ENCODE measurements at places on chromosomes 11 and 22.
A peak's percentile ranks its signal among the peaks of the same experiment; 100 is the strongest.

- no peak for DNase-seq
Measured at GRCh38 chr22:37675930-37676735, 697 bp downstream of the LGALS1 start.

GRCh38 chr22:40385036-40385782 lies 14.8 kb downstream of the SGSM3 start:
- DNase-seq = no peak

- DNase-seq = peak; percentile 63
Measured at GRCh38 chr11:26297189-26297975, 34.5 kb upstream of the ANO3 start.

DNA sequence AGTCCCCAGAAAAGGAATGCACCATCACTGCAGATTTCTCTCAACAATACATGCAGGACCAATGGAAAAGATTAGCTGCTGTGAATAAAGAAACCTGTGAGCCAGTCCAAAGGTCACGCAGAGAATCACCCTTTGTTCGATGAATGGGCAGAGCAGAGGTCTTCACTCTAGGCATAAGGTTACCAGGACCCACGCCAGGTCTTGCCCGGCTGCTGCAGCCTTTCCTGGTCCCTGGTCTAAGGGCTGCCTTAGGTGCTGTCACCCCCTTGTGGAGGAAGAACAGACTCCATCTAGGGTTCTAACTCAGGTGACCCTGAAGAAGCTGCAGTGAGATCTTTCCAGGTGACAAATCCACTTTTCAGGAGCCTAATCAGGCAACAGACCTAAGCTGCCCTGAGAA lies 29.0 kb upstream of the NAP1L4 start:
- no peak for DNase-seq

DNA sequence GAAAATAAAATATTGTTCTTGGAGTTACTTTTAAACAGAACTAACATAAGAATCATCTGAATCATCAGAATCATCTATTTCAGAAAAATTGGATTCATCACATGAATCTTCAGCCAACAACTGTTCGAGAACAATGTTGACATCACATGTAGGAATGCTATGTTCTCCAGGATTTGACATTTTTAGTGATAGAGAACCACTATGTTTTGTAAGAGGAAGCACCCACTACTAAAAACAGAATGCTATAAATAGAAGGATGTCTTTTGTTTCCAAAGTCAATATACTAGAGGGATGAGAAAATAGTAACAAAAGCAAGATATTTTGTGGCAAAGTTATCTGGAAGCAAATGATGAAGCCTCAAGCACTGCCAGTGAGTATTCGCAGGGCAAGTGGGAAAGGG lies 263.4 kb upstream of the DDI1 start:
- DNase-seq = no peak

- DNase-seq = no peak
Measured at GRCh38 chr11:121592708-121593107, 139.9 kb upstream of the SORL1-AS1 start.

DNA sequence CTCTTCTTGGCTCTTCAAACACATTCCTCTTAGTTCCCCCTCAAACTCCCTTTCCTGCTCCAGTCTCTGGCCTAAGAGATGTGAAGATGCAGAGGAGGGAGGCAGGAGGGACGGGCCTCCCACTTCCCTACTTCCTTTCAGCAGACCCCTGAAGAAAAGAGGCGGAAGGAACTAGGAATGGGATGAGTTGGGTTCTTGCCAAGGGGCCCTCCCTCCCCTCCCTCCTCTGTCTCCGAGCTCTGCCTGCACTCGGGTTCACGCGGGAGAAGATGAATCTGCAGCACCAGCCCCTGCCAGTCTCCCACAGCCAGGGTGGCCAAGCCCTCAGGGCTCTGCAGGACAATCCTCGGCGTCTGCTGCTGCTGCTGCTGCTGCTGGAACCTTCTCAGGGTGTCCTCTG lies 24.3 kb upstream of the PKNOX2 start:
- no peak for DNase-seq

DNA sequence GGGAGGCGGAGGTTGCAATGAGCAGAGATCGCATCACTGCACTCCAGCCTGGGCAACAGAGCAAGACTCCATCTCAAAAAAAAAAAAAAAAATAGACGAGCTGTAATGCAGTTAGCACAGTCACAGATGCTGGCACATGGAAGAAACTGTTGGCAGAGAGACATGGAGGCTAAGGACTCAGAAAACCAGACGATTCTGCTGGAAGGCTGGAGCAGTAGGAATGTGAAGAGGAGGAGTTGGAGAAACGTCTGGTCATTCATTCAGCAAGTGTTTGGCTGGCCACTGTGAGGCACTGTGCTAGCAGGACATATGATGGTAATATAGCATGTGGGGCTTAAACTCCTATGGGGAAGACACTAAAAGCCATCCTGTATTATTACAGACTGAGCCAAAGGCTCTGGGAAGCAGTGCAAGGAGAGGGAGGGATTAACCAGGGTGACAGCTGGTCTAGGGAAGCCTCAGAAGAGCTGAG lies 5.0 kb downstream of the UQCR10 start:
- no peak for DNase-seq

GRCh38 chr11:107808521-107808920 lies 50.1 kb downstream of the SLC35F2 start:
- DNase-seq = no peak

DNA sequence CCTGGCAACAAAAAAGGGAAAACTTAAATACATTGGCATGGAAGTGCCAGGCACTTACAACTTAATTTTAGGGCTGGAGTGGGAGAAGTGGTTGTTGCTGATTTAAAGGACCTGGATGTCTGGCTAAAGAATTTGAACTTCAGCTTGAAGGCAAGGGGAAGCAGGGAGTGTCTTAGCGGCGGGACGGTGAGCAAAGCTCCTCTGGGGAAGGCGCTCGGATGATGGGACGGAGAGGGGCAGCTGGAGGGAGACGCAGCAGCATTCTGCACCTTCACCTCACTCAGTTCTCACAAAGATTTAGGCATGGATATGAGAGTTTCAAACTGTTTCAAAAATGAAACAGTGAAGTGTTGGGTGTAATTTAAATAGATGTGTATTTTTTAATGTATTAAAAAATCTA lies 967.1 kb downstream of the BRD1 start:
- DNase-seq = no peak

DNA sequence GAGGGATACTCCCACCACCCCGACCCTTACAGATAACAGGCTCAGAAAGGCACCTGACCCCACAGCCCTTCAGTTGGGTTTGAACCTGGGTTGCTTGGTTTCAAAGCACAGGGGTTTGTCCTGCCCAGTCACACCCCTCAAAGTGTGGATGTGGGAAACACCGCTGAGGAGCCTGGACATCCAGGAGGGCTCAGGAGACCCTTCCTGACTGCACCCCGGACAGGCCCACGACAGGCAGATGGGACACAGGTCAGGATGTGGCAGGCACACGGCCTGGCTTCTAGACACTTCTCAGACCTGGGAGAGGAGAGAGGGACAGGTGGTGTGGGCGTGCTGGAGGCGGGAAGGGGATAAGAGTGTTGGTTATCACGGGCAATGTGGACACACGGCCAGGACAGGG lies 932.3 kb downstream of the BRD1 start:
- DNase-seq = no peak

- no peak for DNase-seq
Measured at GRCh38 chr11:68333173-68333572, 20.8 kb downstream of the LRP5 start.

DNA sequence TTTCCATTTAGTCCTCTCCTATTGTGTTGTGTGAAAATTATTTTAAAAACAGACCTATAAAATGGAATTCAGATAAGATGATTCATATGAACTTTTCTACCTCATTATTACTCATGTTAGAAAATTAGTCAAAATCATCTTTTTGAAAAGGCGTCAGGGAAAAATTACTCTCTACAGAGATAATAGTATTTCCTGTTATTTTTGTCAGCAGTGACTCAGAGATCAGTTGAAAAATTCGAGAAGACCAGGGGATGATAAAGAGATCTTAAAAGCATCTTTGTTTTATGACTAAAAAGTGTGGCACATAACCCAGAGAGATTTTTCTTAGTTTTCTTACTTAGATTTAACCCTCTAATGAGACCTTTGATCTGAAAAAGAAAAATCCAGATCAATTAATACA lies 157.9 kb upstream of the CARD18 start:
- DNase-seq = no peak

DNA sequence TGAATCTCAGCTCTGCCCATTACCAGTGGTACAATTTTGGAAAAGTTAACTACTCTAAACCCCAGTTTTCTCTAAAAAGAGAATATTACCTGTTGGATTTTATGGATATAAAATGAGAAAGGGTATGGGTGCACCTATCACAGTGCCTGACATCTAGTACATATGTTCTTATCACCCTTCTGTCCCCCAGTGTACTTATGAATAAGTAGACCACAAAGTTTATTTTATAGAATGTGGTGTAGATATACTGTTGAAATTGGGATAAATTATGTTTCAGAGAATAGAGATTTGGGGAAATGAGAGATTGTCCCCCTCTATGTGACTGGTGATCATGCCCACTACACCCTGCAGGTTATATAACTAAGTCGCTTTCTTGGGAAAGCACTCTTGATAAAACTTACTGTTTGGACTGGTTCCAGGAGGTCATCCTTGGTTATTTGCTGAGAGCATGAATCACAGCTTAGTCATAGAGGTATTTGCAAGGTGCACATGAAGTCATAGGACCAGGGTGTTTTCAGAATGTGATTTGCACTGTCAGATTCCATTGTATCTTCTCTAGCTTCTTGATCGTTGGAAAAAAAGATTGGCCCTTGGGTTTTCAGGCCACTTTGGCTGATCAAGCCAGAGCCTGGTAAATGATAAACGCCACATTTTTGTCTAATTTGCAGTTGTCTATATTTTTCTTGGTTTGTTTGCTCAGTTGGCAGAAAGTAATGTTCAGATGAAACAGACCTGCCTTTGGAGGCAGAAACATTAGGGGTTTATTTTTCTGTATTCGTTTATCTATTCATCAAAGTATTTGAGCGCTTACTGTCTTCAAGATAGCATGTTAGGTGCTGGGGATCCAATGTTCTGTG lies 21.3 kb downstream of the STX3 start:
- DNase-seq = no peak

- DNase-seq = no peak
Measured at GRCh38 chr11:101881586-101881985, 33.2 kb upstream of the CEP126 start.

GRCh38 chr11:113082341-113082955 lies 121.2 kb downstream of the NCAM1 start:
- peak; percentile 77 for DNase-seq

DNA sequence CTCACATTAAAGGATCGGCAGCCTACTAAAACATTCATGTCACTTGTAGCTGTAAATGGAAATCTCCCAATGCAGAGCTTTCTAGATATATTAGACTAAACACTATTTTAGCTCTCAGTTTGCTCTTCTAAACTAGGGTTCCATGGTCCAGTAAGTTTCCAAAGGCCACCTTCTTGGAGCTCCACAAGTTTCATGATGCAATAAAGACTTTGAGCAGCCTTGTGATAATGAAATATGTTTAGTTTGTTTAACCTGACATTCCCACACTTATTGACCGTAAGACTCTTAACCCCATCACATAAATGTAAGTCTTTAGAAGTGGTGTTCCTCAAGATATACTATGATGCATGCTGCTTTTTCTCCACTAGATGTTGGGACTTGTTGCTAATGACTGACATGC lies 87.7 kb downstream of the TRIM44 start:
- DNase-seq = no peak

GRCh38 chr11:3722100-3722499 lies 50.9 kb upstream of the CHRNA10 start:
- DNase-seq = no peak

DNA sequence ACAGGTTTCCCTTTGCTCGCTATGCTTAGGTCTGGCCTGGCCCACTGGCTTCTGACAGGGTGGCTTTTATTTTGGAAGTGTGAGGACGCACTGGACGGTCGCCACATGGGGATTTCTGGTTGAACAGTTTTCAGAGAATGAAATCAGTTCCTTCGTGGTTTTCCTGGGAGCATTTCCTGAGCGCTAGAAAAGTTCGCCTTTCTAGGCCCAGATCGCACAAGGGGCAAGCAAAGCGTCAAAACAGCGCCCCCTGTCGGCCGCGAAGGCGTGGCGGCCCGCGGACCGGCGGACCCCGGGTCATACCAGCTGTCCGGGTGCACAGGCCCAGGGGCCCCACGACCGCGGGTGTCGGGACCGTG lies 12.7 kb upstream of the CYP2R1 start:
- DNase-seq = no peak

DNA sequence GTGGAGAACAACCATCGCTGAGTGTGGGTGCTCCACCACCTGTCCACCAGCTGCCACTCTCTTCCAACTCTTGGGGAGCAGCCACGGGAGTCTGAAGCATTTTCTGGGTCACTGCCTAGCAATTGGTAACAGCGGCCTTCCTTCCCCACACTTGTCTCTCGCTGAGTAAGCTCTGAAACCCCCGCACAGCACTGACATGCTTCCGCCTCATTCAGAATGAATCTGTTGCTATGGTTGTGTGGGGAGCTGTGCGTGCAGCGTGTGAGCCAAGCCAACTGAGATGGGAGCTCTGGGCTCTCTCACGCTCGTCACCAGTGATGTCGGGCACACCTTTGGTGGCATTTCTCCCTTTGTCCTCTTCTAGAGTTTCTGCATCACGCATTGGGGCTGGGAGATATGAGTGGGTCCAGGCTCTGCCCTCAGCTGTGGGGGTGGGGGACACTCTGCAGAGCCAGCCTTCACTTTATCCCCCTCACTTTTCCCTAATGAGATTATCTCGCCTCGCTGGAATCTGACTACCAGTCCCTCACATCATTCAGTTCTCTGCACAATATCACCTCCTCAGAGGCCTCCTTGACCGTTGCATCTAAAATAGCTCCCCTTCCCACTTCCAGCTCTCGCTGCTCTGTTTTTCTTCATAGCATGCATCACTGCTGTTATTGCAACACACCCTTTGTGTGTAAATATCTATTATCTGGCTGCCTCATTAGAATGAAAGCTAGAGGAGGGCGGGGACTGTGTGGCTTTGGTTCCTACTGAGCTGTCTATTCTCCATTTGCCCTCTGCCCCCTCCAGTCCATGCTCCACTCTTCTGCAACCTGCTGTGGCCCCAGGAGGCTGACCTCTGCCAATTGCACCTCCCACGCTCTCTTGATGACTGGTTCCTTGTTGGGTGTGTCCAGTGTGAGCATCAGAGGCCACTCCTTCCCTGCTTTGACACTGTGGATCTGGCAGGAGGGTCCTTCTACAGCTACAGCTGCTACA lies 569.9 kb upstream of the CADM1 start:
- peak; percentile 90 for DNase-seq

DNA sequence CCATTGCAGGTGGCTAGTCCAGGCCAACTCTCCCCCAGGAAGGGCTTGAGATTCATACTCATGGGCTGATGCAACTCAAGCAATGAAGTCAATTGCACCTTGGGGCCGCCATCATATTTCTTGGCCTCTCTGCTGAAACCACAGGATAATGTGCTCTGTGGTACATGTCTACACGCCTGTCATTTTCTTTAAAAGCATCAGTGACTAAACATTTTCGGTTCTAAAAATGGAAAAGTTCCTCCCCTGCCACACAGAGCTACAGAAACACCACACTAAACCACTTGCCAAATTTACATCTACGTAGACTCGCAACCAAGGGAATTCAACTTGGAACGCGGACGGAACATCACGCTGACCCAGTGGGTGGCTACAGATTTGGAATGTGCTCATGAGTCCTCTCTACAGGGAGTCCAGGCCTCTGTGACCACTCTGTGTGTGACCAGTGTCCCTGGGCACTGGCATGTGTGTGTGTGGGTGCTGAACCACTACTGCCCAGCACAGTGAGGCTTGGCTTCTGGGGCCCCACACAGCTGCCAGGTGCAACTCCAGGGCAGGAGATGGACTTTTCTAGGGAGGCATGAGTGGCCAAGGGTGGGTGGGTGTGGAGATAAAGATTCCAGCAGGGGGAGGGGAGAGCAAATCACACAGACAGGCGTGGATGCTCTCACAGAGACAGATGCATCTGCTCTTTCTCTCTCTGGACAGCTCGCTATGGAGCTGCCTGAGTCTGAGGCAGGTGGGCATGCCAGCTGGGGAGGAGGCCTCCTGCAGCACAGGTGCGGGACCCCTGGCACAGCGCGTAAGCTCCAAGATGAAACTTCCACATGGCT lies 261.9 kb downstream of the CTTN start:
- DNase-seq = no peak
